ENCODE measurements at places on chromosomes 4 and X. TPM values are rescaled to one million over a fixed set of nuclear protein-coding genes. Genes with fewer than 3 reads are reported as not detected.

- DNase-seq: no peak
Measured at GRCh38 chr4:182142176-182143085, 100.8 kb upstream of the TENM3 start.

- DNase-seq: no peak
Measured at GRCh38 chrX:31604629-31605221, 532.9 kb upstream of the FTHL17 start.

DNA sequence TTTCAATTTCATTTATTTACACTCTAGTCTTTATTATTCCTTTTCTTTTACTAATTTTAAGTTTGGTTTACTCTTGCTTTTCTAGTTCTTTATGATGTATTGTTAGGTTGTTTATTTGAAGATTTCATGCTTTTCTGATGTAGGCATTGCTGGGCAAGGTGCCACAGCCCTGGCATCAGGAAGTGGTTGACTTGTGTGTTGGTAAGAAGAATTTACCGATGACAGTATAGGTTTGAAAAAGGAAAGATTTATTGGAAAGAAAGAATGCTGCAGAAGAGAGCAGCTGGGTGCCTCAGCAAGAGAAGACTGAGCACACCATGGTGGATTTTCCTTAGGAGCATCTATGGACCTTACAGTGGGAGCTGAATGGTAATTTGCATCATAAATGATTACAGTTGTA is 153.2 kb downstream of the KLF8 start:
- DNase-seq: no peak

- no peak for DNase-seq
Measured at GRCh38 chr4:2806390-2807355, 13.8 kb downstream of the SH3BP2 start.

DNA sequence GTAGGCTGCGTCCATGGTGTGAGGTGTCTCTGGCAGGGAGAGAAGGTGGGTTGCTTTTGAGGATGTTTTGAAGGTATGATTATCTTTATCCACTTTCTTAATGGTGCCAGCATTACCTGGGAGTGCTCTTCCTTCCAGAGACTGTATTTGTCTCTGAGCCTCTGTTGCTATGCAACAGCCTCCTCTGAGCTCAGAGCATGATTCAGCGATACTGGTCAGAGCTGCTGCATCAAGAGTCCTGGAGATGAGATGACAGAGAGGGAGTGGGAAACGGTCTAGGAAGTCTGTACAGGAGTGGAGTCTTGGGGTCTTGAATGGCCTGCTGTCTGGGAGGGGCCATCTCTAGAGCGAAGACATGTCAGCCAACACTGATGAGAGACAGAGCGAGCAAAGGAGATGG is 104.4 kb upstream of the RAB40AL start:
- DNase-seq: no peak

DNA sequence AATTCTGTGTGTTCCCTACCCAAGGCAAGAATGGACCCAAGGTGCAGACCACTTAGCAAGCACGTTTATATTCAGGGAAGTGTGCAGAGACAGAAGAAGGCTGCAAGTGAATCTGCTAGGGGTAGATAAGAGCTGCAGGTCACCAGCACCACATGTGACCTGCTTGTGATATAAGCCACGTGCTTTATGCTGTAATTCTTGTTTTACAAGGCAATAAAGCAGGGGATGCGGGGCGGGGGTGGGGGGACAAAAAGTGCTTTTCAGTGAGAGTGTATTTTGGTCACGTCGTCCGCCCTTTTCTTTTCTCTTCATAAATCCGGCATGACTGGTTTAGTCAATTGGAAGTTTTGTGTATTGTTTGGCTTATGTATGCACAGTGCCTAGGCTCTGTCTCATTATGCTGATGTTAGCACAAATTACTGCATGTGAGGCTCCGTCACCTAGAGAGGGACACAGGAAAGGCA is 192.7 kb downstream of the RBMX2 start:
- DNase-seq: peak; percentile 23

DNA sequence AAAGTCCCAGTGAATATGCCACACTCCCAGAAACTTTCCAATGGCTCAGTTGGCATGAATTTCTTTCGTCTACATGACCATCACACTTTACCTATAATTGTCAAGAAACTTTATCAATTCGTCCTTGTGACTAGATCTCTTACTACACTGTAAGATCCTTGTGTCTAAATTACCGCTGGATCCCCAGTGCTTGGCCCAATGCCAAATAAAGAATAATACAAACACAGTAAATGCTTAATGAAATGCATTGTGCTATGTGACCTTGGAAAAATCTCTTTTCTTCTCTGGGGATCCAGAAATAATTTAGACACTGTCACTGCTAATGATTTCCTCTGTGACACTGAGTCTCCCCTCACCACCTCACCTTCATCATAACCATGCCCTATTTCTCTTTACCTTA is 137.9 kb downstream of the VSIG4 start:
- DNase-seq: no peak

GRCh38 chrX:39688576-39689375 is 409.0 kb downstream of the BCOR start:
- DNase-seq: no peak

DNA sequence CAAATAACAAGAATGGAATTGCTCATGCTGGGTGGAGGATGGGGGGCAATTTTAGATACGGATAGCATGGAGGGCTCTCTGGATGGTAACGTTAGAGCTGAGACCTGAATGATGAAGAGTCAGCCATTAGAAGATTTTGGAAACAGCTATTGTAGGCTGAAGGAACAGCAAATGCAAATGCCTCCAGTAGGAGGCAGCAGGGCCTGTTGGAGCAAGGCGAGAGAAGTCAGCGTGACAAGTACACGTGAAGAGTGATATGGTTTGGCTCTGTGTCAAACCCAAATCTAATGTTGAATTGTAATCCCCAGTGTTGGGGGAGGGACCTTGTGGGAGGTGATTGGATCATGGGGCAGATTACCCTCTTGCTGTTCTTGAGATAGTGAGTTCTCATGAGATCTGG is 59.3 kb upstream of the SOD3 start:
- no peak for DNase-seq

DNA sequence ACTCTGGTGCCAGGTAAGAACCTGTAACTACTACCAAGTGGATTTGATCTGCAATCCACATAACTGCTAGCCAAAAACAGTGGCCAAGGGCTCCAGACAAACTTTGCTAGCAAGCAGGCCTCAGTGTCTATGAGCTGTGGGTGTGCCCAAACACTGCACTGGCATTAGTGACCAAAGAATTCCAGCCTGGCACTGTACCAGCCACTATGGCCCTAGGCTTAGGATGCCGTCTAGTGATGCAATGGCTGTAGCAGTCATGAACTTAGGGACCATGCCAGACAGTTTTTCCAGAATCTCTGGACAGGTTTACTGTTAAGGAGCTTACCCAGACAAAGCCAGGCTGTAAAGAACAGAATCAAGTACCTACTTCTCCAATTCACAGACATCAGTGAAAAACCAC is 33.7 kb upstream of the PRR27 start:
- no peak for DNase-seq

DNA sequence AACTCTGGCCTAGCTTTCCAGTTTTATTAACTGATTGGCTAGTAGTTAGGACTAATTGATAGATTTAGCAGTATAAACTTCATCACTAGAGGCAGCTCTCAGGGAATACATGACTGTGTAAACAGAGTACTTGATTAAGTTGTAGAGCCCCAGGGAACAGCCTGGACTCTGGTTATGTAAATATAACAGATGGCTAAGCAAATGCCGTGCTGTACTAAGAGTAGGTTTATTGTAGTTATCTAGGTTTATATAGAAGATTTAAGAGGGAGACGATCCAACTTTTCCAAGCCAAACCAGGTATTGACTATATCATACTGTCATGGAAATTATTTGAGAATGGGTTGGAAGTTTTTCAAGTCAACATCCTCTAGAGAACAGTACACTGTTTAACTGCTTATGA is 463.4 kb upstream of the GRID2 start:
- DNase-seq: no peak

GRCh38 chr4:2813446-2814405 is 20.8 kb downstream of the SH3BP2 start:
- no peak for DNase-seq

DNA sequence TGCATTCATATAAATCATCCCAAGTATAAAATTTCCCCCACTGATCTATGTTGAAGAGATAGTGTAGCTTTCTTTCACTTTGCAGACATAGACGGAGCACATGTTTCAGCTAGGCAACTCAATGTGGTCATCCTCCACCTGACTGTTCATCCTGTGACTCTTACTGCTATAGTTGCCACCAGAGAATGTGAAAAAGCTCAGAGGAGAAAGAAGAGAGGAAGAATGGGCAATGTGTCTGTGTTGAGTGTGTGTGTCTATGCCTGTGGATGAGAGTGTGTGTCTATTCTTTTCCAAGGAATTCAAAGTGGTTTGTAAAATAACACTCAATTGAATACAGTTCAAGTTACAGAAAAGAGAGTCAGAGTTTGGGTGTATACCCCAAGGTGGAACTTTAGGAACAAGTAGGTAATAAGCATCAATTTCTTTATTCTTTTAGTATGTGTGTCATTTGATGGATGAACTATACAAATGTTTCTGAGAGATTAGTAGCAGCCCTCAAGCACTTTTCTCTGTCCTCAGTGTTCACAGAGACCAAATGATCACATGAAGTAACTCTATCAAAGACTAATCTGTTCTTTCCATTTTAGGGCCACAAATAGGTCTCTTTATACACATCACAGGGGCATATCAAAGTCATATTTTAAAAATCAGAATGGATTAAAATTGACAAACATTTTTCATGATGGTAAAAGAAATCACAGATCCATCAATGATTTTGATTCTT is 2.3 kb downstream of the SNCA start:
- no peak for DNase-seq

GRCh38 chr4:176611951-176612350 is 180.8 kb downstream of the VEGFC start:
- no peak for DNase-seq

- DNase-seq: no peak
Measured at GRCh38 chr4:123849495-123849894, 452.9 kb downstream of the SPRY1 start.

DNA sequence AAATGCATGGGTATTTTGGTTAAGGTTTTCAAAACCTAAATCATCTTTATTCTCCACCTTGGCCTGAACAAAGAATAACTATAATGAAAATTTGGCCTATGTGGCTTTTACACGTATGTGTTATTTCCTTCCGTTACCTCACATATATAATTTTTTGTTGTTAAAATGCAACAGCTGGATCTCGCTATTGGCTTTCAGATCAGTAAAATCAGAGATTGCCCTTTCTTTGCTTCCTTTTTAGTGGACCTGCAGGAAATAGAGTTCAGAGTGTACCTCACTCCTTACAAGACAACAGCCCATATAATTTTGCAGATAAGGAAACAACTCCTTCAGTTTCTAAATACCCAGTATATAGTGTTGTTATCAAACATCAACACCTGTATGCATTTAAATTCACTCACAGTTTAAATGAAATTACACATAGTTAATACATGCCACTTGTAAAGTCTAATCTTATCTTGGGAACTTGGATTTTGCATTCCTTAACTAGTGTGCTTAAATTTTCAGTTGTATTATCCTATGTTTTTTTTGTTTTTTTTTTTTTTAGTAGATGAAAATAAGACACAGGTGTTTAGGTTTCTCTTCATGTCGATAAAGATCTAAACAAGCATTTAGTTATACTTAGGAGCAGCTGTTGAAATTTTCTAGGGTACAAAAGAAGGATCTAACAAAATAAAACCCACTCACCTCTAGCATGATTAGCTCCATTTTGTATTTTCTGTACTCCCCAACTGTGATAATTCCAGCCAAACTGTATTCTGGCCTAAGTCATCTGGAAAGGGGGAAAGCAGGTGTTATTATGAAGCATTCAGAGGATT is 96.2 kb upstream of the SPRY1 start:
- no peak for DNase-seq

GRCh38 chr4:102449751-102450352 is 51.3 kb upstream of the NFKB1 start:
- peak; percentile 11 for DNase-seq

- DNase-seq: no peak
Measured at GRCh38 chr4:152316969-152317368, 218.9 kb downstream of the FBXW7 start.

- no peak for DNase-seq
Measured at GRCh38 chr4:7183161-7183560, 9.2 kb upstream of the SORCS2 start.

DNA sequence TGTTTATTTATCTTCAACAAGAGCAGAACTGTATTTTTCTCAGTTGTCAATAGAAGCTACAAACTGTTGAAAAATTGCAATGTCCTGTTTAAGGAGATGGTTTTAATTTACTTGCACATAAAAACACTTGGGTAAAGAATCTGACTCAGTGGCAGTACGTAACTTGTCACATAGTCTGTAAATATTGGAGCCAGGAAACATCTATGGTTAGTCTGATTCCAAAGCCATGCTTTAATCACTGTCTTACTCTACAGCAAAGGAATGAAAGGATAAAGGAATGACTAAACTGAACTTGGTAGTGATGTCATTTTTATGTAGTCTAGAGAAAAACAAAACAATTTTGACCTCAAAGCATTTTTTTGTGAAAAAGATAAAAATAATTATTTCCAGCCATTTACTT is 537.2 kb downstream of the STIM2 start:
- DNase-seq: no peak

GRCh38 chrX:133569217-133569616 is 153.9 kb upstream of the GPC4 start:
- no peak for DNase-seq

DNA sequence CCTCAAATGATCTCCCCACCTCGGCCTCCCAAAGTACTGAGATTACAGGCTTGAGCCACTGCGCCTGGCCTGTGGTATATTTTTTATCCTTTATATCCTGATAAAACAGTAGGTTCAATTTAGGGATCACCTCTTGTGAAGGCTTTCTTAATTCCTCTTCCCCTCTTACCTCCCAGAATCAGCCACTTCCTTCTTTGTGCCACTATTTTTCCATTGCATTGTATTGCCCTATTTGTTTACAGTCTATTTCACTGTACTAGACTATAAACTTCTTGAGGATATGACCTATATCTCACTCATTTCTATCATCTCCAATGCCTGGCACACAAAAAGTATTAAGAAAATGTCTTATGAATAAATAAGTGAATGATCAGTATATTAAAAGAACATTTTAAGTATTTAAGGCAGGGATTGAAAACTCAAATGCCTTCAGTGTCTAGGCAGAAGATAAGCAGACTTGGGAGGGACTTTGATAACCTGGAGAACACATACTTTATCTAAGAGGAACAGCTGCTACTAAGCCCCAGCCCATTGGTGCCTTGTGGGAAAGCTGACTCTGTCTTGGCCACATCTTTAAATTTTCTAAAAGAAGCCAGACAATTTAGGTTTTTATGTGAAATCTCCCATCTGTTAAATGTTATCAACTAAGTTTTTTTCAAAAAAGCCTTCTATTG is 82.3 kb upstream of the OGT start:
- DNase-seq: no peak

GRCh38 chrX:125444659-125445058 is 125.0 kb downstream of the TEX13C start:
- DNase-seq: no peak

Gene TRIM75
- polyA plus RNA-seq: not detected

Gene PNCK
- 73.7 TPM for polyA plus RNA-seq

Gene XG
- 2.0 TPM for polyA plus RNA-seq

Gene ATP2B3
- polyA plus RNA-seq: 0.10 TPM

Gene USP51
- polyA plus RNA-seq: 1.7 TPM

Gene XAGE1A
- polyA plus RNA-seq: not detected

Gene NKAP
- 6.8 TPM for polyA plus RNA-seq

Gene MAGEE2
- polyA plus RNA-seq: 0.35 TPM

Gene FOXP3
- polyA plus RNA-seq: 0.20 TPM

Gene CFAP99
- 0.06 TPM for polyA plus RNA-seq

Gene TCEAL7
- polyA plus RNA-seq: 16.0 TPM
